ENCODE measurements at places on chromosomes 5 and 9.

DNA sequence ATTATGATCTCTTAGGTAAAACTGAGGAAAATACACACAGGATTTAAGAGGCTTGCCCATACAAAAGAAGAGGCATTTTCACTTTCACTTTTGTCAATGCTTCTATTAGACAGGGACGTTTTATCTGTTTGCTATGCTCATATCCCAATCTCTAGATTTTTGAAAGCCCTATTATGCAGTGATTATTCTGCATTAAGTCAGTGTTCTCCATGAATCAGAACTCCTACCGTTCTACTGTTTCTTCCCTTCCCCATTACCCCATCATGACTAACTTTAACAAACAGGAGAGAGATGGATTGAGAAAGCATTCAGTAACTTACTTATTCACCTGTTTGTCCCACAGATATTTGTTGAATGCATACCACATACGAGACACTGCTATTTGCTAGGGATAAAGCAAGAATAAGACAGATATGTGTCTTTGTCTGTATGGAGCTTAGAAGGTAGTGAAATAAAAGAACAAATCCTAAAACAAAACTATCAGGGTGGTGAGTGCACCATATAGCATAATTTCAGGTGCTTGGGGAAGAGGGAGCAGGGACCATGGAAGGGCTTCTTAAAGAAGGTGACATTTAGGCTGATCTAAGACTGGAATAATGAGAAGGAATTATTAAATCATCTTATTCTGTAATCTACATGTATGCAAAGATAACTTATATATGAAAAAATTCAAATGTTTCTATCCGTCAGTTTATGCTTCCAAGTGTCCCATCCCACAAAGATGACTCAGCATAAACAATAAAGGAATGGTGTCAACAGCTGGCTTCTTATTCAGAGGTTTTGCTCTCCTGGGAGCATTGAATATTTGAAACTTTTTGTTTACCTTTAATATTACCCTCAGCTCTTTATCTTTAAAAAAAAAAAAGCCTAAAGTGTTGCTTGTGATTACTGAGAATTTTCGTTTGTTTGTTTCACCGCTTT, 328.1 kb downstream of the HINT1 start:
- no peak for DNase-seq

- no peak for DNase-seq
Measured at GRCh38 chr5:62542720-62543119, 35.9 kb upstream of the LRRC70 start.

DNA sequence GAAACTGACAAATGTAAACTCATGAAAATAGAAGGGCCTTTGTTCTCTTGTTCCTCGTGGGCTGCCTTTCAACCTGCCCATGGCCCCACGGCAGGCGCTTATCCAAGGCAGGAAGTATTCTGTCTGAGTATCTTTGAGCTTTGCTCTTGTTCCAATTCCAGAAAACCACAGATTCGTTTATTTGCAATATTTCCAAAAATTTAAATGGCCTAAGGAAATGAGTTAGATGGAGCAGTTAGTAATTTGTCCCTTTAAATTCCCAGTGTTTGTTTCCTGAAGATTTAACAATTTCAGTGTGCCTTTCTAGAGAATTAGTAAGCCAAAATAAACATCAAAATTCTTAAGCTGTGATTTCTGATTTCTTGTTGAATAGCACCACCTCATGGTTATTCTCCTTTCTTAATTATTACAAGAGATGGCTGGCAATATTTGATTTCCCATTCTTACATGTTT, 299.4 kb upstream of the RASA1 start:
- peak; percentile 12 for DNase-seq

- DNase-seq: peak; percentile 45
Measured at GRCh38 chr9:112532427-112532826, 45.8 kb downstream of the KIAA1958 start.

DNA sequence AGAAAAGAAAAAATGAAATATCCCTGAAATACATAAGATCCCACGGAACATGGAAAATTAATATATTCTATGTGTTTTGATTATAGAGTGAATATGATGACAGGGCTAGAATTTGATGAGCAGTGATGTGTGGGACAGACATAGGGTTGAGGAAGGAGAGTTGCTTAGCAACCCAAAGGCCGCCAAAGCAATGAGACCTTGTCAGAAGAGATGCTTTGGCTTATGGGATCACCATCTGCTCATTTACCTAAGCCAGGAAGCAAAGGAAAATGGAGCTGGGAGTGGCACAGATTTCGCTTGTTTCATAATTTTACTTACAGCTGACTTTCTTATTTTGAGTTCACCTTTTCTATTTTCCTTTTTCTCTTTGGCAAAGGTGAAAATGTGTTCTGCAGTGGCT, 20.9 kb upstream of the HAPLN1 start:
- no peak for DNase-seq

GRCh38 chr5:10489810-10490426, 48.2 kb downstream of the ROPN1L start:
- DNase-seq: no peak

DNA sequence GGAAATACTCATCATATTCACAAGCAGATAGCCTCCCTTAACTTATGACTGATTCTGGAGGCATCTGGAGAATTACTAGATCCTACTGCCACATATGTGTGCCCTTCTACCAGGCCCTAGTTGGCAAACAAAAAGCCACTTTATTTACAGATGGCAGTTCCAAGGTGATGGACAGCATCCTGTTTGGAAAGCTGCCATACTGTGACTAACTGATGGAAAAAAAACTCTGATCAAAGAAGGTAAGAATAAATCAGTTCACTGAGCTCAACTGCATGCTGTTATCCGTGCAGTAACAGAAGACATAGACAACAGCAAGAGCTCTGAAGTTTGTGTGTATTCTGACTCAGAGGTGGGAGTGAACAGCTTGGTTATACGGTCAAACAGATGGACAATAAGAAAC, 279.8 kb upstream of the POU5F2 start:
- peak; percentile 39 for DNase-seq

Data from AG08396 (cell line).